ENCODE measurements at places on chromosomes 12 and 14.

GRCh38 chr14:68684466-68685418 lies 108.1 kb downstream of the ZFP36L1 start:
- DNase-seq = no peak

GRCh38 chr12:8033153-8034044 lies 883 bp downstream of the FOXJ2 start:
- DNase-seq = peak; percentile 64

GRCh38 chr12:60152756-60153155 lies 556.9 kb downstream of the SLC16A7 start:
- no peak for DNase-seq

GRCh38 chr14:67257906-67258305 lies 16.7 kb downstream of the PALS1 start:
- no peak for DNase-seq

DNA sequence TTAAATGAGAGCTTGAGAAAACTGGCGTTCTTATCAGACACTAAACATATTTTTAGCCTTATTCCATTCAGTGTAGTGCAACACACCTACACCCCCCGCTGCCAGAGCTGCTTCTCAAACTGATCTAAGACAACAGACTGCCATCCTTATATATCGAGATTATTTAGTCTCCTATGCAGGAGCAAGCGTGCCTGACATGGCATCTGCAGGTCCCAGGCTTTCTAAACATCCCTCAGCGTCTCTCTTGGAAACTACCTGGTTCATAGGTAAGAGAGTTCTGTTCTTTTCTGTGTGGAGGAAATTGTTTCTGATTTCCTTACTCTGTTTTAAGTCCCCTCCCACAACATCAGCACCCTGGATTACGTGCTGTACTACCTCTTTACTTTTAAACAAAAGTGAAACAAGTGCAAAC lies 117.1 kb upstream of the PTPRB start:
- no peak for DNase-seq

- DNase-seq = no peak
These were observed 4.8 kb downstream of the RNF34 start for GRCh38 chr12:121404734-121405133.

DNA sequence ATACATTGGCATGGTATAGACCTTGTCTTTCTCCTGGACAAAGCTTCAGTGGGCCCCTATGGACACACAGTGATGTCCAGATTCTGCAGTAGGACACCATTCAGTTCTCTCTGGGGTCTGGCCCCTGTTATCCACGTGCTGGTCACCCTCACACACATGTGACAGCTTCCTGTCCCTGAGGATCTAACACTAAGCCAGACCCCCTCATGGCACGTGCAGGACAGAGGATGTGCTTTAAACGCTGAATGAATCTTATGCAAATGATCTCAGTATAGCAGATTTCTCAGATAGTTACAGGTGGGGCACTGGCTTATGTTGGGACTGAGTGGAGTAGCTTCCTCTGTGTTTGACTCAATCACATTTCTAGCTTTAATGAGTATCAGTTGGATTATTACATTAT lies 33.7 kb downstream of the SLC24A4 start:
- DNase-seq = no peak

Measured in EH (cell line).